ENCODE measurements at places on chromosomes 6 and 20. TPM values are rescaled to one million over a fixed set of nuclear protein-coding genes. Genes with fewer than 3 reads are reported as not detected.

Gene RTEL1
- total RNA-seq, result 38.3 TPM

Gene MUC22
- not detected for total RNA-seq

Gene CLDN20
- total RNA-seq, result not detected

Gene UBD
- total RNA-seq, result 0.59 TPM

Gene GPX5
- not detected for total RNA-seq

Gene MICB
- total RNA-seq, result 23.2 TPM

Gene NHLRC1
- total RNA-seq, result 0.10 TPM

Gene MUC21
- not detected for total RNA-seq

Gene PI3
- total RNA-seq, result not detected

Gene BANF2
- total RNA-seq, result not detected

Gene SLC17A2
- total RNA-seq, result not detected

Gene PTCHD4
- total RNA-seq, result not detected

Gene SLC22A3
- not detected for total RNA-seq

Gene AIF1
- 29.0 TPM for total RNA-seq

Gene CDK19
- total RNA-seq, result 18.4 TPM

Gene PLN
- not detected for total RNA-seq

Gene LST1
- 15.7 TPM for total RNA-seq

Gene FOXQ1
- total RNA-seq, result not detected

Gene SLC17A1
- total RNA-seq, result not detected

Gene XKR7
- total RNA-seq, result not detected

Gene PDE7B
- 0.12 TPM for total RNA-seq

Gene SLC4A11
- total RNA-seq, result 1.1 TPM

Gene TBXT
- total RNA-seq, result not detected

Gene HLA-DOB
- 1.3 TPM for total RNA-seq

Gene RIMS4
- not detected for total RNA-seq

Gene GTSF1L
- not detected for total RNA-seq

Gene RNF8
- 25.6 TPM for total RNA-seq

Gene GABBR1
- total RNA-seq, result 23.5 TPM

Gene DCDC2
- total RNA-seq, result 0.31 TPM

Gene TULP1
- total RNA-seq, result not detected

Gene PRL
- total RNA-seq, result not detected

Gene DNAH8
- total RNA-seq, result 0.02 TPM

Gene HLA-DRA
- 6.0 TPM for total RNA-seq

Gene MEI4
- not detected for total RNA-seq

Gene SLC22A23
- 1.0 TPM for total RNA-seq

Gene RSPO3
- total RNA-seq, result not detected

Gene VGLL2
- not detected for total RNA-seq

Gene TREM1
- 0.27 TPM for total RNA-seq

Gene EMILIN3
- not detected for total RNA-seq

Gene RAET1L
- total RNA-seq, result not detected

Gene C2
- total RNA-seq, result 0.97 TPM

Gene JPH2
- not detected for total RNA-seq

Gene SLC22A2
- not detected for total RNA-seq

Gene RPS18
- 4,391 TPM for total RNA-seq

Gene ARMH2
- not detected for total RNA-seq

Gene GPR63
- total RNA-seq, result 1.7 TPM

Gene MYLK4
- 0.05 TPM for total RNA-seq

Gene PNLDC1
- total RNA-seq, result 0.29 TPM

Gene TOP1
- 128 TPM for total RNA-seq

Gene KCNK5
- total RNA-seq, result 16.2 TPM

Gene SPAG4
- total RNA-seq, result 7.5 TPM

Gene HLA-DOA
- total RNA-seq, result 0.55 TPM

Gene TCP11
- total RNA-seq, result not detected

Gene BYSL
- total RNA-seq, result 51.0 TPM

Gene EDN1
- total RNA-seq, result not detected

Gene TRERF1
- total RNA-seq, result 16.7 TPM

Gene PTPRA
- 62.8 TPM for total RNA-seq

Gene SAMD5
- 0.12 TPM for total RNA-seq

Gene RUNX2
- 34.9 TPM for total RNA-seq

Measured in activated CD4-positive, alpha-beta memory T cell treated with anti-CD3 and anti-CD28 coated beads for 36 hours (primary cell).